ENCODE measurements at places on chromosomes 12 and 14. TPM values are rescaled to one million over a fixed set of nuclear protein-coding genes. Genes with fewer than 3 reads are reported as not detected.

DNA sequence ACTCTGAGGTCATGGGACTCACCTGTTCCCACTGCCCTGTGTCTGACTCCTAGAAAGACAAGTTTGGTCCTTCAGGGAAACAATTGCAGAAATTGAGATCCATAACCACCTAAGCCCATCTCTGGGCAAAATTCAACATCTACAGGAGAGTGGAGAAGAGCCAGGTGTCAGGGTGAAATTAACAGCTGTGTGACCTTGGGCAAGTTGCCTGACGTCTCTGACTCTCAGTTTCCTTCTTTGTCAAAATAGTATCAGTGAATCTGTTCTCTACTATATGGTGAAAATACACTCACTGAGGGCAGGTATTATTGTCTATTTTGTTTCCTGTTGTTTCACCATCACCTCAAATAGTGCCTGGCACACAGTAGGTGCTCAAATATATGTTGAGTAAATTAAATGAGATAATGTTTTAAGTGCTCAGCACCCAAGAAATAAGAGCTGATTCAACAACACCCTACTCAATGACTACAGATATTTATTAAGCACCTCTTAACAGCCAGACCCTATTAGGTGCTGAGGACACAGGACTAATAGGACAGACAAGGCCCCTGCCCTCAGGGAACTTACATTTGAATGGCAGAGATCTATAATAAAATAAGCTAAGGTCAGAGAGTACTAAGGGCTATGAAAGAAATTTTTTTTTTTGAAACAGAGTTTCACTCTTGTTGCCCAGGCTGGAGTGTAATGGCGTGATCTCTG is 14.2 kb upstream of the IFT81 start:
- H3K36me3 ChIP-seq, result no peaks in the 10 kb centered on the region
- H3K27ac ChIP-seq, result peak overlapping the region; percentile 96
- no peak for DNase-seq
- H3K27me3 ChIP-seq, result no peaks in the 10 kb centered on the region
- H3K4me3 ChIP-seq, result no peak overlapping the region

GRCh38 chr12:4440187-4440941 is 5.3 kb downstream of the FGF6 start:
- H3K27me3 ChIP-seq, result peaks cover 11% of the 10 kb centered on the region
- DNase-seq, result no peak
- H3K4me1 ChIP-seq, result no peaks in the 10 kb centered on the region
- no peak overlapping the region for H3K4me3 ChIP-seq
- H3K36me3 ChIP-seq, result no peaks in the 10 kb centered on the region
- no peak overlapping the region for H3K27ac ChIP-seq

DNA sequence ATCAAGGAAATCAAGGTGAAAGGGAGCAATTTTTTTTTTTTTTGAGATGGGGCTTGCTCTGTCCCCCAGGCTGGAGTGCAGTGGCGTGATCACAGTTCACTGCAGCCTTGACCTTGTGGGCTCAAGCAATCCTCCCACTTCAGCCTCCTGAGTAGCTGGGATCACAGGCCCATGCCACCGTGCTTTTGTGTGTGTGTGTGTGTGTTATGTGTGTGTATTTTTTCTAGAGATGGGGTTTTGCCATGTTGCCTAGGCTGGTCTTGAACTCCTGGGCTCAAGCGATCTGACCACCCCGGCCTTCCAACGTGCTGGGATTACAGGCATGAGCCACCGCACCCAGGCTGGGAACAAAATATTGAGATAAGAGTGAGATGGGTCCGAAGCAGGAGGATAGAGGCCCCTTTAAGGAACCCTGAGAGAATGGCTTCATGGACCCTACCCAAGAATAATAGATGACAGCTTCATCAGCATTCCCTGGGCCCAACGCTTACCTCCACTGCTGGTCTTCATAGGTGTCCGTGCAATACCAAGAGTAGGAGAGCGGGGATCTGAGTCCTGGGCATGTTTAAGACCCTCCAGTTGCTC is 1.0 kb downstream of the CDCA3 start:
- DNase-seq, result no peak
- peaks cover 35% of the 10 kb centered on the region for H3K36me3 ChIP-seq
- H3K4me3 ChIP-seq, result peak overlapping the region; percentile 25
- no peaks in the 10 kb centered on the region for H3K27me3 ChIP-seq
- H3K27ac ChIP-seq, result no peak overlapping the region
- H3K4me1 ChIP-seq, result peaks cover 5% of the 10 kb centered on the region

The PRMT5 gene
- 99.3 TPM for total RNA-seq

The SMCO2 gene
- total RNA-seq, result not detected

DNA sequence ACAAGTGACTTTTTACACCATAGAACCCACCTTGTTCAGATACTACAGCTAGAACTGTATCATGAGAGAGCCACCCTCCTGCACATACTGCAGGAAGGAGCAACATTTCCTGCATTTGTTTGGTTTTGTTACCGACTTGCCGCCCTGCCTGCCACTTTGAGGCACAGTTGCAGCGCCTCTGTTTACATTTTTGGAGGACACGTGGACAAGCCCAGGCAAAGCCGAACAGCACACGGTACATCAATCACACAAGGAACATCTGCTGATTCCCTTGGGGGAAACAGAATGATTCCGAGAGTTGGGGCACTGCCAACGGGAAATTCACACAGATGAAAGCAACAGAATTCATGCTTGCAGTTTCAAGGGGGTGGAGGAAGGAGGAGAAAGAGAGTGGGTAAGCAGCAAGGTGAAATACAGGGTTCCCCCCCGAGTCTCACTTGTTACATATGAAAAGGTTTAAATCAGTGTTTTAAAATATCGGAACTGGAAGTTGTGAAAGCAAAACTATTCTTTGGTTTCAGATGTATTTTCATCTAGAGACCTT is 110.7 kb downstream of the BTG1 start:
- peak; percentile 91 for DNase-seq
- H3K36me3 ChIP-seq, result no peaks in the 10 kb centered on the region
- H3K27me3 ChIP-seq, result no peaks in the 10 kb centered on the region

DNA sequence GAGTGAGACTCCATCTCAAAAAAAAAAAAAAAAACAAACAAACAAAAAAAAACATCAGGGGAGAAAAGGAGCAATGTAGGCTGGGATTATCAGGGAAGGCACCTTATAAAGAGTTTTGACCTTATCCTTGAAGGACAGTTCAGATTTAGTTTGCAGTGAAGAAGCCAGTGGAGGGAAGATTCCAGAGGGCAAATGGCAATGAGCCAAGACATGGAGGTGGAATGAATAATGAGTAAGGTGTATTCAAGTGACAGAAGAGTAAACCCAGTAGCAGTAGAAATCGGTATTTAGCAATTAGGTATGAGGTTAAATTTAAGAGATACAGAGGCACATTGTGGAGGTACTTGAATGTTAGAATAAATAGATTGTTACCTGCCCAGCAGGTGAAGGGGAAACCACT is 2.2 kb upstream of the DUSP16 start:
- DNase-seq, result no peak
- H3K4me1 ChIP-seq, result peaks cover 2% of the 10 kb centered on the region
- no peak overlapping the region for H3K27ac ChIP-seq
- H3K4me3 ChIP-seq, result no peak overlapping the region
- H3K27me3 ChIP-seq, result peaks cover 10% of the 10 kb centered on the region

The DPPA3 gene
- not detected for total RNA-seq

- peak; percentile 74 for DNase-seq
- H3K27ac ChIP-seq, result no peak overlapping the region
- no peaks in the 10 kb centered on the region for H3K27me3 ChIP-seq
Observed at GRCh38 chr12:26636710-26637328, 196.2 kb downstream of the ITPR2 start.

All from IMR-90 (cell line).